Right atrium auricular region (tissue), 2 donors: ENCODE measurements at places on chromosomes 5 and 9. TPM values are rescaled to one million over a fixed set of nuclear protein-coding genes. Genes with fewer than 3 reads are reported as not detected.

DNA sequence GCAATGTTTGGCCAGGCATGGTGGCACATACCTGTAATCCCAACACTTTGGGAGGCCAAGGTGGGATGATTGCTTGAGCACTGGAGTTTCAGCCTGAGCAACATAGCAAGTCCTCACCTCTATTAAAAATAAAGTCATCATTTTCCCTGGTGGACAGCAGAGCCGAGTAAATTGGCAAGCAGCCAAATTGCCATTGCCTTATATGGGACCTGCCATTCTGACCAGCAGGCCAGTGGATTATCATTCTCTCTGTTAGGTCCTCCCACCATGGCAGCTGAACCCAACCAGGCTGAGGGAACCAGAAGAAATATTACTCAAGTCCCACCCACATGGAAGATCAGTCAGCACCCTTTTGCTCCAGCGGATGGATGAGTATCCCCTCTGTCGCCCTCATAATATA, 1829.9 kb downstream of the EFNA5 start:
- H3K4me1 ChIP-seq = no peaks in the 10 kb centered on the region
- H3K36me3 ChIP-seq = no peaks in the 10 kb centered on the region
- H3K27me3 ChIP-seq = no peaks in the 10 kb centered on the region
- H3K4me3 ChIP-seq = no peak overlapping the region

The TMEM252 gene
- total RNA-seq = not detected

GRCh38 chr5:158026304-158027031, 167.5 kb upstream of the CLINT1 start:
- no peaks in the 10 kb centered on the region for H3K36me3 ChIP-seq
- no peaks in the 10 kb centered on the region for H3K27me3 ChIP-seq
- DNase-seq = no peak
- no peak overlapping the region for H3K4me3 ChIP-seq
- H3K4me1 ChIP-seq = no peaks in the 10 kb centered on the region

The FGF18 gene
- 2.7 TPM for total RNA-seq

DNA sequence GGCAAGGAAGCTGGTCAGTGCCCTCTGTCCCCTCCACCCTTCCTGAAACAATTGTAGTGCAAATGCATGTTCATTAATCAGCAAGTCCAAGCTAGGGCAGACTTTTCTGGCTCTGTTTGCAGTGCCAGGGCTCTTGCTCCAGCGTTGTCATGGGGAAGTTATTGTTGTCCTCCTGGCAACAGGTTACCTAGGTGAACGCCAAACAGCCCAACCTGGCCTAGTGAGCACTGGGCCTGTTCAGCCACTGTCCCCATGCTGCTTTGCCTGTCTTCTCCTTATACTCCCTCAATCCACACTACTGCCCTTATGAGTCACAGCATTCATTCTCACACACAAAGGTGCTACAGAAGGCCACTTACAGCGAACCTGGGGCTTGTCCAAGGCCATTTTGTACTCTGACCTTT, 34.5 kb upstream of the GLIS3 start:
- H3K36me3 ChIP-seq = no peaks in the 10 kb centered on the region
- H3K4me3 ChIP-seq = no peak overlapping the region
- DNase-seq = peak; percentile 60
- H3K27me3 ChIP-seq = no peaks in the 10 kb centered on the region
- no peak overlapping the region for H3K27ac ChIP-seq
